ENCODE measurements at places on chromosomes 13 and 19.

DNA sequence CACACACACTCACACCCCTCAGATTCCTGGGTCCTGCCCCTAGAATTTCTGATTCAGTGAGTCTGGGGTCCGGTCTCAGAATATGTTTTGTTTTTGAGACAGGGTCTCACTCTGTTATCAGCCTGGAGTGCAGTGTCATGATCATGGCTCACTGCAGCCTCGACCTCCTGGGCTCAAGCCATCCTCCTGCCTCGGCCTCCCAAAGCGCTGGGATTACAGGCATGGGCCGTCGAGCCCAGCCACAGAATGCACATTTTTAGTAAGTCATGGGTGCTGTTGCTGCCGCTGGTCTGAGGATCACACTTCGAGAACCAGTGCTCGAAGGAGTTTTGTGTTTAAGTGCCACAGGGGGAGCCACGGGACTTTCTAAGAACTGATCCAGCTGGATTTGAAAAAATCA, 22.1 kb upstream of the TNFSF14 start:
- no peak for DNase-seq

DNA sequence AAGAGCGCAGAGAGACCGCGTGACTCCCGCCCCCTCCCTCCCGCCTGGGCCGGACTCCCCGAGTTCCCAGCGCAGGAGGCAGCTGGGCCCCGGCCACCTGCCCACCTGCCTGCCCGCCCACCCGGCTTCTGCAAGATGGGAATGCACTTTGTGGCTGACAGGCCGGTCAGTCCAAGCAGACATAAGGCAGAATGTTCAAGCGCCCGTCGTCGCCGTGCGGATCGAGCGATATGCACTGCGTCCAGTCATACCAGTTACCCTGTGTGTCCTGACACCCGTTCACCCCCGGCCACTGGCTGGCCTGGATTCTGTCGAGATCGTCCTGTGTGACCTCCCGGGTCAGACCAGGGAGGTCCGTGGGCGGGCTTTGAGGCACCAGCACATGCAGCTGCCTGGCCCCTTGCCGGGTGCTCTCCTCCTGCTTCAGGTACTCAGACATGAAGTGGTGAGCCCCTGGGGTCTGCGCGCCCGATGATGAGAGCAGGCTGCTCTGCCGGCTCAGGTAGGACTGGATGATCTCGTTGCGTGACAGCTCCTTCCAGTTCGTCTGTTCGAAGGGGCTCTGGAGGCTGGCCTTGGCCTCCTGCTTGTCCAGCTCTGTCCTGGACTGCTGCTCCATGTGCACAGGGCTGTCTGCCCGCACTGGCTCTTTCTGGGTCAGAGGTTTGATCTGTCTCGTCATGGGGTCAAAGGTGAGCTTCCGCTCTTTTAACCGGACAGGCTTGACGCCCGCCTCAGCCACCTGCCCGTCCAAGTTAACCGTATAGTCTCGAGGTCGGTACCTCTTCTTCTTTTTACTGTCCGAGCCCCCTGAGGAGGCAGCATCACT, 3.9 kb upstream of the SLC35E1 start:
- DNase-seq = no peak

- no peak for DNase-seq
Observed at GRCh38 chr13:19795956-19796355, 13.2 kb upstream of the PSPC1 start.

- peak; percentile 14 for DNase-seq
Observed at GRCh38 chr13:63128716-63129115, 1713.1 kb upstream of the PCDH20 start.

- DNase-seq = no peak
Observed at GRCh38 chr13:52130641-52131040, 1.8 kb upstream of the NEK5 start.

DNA sequence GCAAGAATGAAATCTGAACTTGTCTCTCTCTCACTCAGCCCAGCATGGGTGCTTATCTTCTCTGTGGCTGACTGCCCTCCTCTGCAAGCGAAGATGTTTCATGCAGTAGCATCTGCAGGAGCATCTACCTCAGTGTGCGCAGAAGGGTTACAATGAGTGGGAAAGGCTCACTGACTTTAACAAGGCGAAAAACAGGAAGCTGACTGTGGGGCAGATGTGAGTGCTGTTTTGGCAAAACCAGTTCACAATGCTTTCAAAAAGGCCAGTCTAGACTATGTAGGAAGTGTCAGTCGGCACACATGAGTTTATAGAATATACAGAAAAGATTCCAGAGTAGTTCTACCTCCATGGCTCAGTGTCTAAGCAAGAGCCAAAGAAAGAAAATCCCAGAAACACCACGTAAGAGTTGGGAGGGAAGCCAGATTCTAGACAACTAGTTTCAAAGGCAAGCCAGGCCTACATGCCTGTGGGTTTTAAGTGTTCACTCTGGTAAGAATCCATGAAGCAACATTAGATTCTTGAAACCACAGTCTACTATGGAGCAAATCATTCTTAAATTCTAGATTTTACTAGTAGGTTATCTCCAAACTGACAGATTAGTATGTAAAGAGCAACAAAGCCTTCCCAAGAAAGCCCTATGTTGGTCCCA, 124.5 kb downstream of the ABCC4 start:
- DNase-seq = no peak

DNA sequence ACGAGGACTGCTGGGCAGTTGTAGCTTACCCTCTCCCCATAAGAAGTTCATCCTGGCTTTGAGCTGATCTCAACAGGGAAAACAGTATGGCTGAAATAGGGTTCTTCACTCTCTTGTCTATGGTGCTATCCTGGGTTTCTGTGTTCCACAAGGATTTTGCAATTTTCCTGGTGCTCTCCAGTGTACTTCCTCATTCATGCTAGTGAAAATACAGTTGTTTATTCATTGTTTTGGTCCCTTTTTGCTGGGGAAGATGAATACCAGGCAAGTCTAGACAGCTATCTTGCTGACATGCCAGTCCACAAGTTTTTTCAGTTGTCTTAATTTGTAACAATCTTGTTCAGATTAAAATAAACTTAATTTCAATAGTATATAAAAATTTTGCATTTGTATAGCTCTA, 306.5 kb downstream of the DLEU7 start:
- DNase-seq = no peak

GRCh38 chr19:41619018-41619556, 7.8 kb downstream of the CEACAM4 start:
- DNase-seq = no peak

All from NCI-H69 (cell line).